ENCODE measurements at places on chromosomes 11 and 22. TPM values are rescaled to one million over a fixed set of nuclear protein-coding genes. Genes with fewer than 3 reads are reported as not detected.

The OR52N5 gene
- total RNA-seq: not detected

The NAALADL1 gene
- 1.9 TPM for total RNA-seq

The PDGFD gene
- total RNA-seq: 2.2 TPM

DNA sequence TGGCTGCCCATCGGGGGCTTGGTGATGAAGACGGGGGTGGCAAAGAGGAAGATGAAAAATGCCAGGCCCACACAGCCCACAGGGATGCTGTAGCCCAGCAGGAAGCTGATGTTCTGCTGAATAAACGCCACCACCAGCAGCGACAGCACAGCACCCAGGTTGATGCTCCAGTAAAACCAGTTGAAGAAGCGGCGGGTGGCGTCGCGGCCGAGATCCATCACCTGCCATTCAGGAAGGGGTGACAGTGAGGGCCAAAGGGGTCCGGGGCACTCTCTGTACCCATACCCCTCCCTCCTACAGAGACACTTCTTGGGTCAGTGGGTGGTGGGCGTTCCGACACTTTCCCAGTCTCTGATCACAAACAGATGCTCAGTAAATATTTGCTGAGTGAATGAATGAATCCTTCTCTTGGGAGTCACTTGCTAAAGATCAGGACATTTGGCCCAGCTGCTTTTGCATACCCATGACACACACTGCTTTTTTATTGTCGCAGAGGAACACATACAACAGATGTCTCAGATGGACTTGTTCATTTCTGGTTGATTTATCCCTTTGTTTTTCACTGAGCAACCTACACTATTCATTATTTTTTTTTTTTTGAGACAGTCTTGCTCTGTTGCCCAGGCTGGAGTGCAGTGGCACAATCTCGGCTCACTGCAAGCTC lies 5.2 kb downstream of the SLC15A3 start:
- DNase-seq: no peak

DNA sequence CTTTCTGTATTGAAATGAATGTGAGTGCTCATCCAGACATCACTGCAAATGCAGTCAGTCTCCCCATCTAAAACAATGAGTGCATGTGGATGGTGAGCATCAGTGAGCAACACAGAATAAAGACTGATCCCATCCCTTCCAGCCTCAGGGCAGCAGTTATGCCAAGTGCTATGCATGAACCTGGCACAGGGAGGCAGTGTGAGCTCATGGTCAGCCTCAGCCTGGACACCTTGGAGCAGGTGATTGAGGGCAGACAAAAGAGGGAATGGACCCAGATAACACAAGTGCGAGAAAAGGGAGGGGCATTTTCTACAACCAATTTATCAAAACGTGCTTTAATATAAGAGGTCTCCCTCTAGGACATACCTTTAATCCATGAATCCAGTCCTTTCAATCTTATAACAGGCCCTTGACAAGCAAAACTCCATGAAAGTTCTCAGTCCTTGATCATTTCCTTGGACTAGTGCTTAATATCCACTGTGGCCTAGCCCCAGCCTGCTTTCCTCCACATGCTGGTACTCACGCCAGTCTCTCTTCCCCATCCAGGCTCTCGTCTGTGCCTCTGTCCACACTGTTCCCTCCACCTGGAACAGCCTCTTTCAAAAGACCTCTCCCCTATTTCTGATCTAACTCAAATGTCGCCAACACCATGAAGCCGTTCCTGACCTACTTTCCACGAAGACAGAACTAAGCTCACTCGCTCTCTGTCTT lies 50.5 kb upstream of the LRRC55 start:
- DNase-seq: no peak

DNA sequence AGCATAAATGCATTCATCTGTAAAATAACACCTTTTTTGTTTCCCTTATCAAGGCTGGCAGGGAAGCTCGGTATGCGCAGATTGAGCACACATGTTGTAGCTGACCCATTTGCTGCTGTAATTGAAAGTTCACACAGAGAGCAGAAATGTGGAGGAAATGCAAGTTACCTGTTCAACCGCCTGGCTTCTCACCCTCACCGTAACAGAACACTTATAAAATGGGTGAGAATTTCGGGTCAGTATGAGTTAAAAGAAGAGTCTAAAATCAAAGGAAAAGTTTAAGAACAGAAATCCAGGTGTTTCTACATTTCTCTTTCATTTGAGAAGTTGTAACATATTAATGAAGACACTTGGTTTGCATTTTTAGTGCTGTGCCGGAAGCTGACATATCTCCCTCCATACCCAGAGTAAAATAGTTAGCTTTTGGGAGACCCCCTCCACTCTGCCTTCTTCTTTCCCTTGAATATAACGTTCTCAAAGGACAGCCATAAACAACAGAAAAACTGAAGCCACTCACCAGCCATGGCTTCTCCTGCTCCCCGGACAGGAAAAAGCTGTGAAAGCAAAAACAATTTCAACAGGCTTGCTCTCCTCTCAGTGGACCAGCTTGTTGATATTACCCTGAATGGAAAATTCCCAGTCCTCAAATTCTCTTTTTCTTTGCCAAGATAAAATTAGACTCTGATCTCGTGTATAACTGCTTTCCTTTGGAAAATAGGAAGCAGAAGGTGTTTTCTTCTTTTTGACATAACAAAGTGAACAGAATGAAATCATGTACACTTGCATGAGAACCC lies at the start of gene CASP12:
CASP12 (minus strand) TSS at position 570 of the 794 bp plus-strand sequence.
- DNase-seq: no peak

- DNase-seq: no peak
Measured at GRCh38 chr11:44692460-44692859, 34.3 kb upstream of the TSPAN18 start.

- DNase-seq: no peak
Measured at GRCh38 chr22:43624144-43624998, 187.7 kb downstream of the EFCAB6 start.

GRCh38 chr11:34926831-34927132 lies 10.4 kb downstream of the PDHX start:
- no peak for DNase-seq

DNA sequence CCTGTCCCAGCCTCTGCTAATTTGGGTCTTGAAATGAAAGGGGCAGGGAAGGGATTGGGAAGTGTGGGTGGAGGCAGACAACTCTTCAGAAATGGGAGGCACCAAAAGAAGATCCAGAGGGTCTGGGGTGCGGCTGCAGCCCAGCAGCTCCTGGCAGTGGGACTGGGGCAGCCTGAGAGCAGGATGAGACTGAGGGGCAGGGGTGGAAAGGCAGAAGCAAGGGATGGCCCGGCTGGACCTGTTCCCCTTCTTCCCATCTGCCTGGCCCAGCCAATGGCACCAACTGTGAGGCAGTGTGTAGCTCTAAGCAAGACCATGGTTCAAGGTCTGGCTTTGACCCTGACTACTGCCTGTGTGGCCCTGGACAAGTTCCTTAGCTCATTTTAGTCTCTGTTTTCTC lies 160.4 kb downstream of the ENTHD1 start:
- no peak for DNase-seq

DNA sequence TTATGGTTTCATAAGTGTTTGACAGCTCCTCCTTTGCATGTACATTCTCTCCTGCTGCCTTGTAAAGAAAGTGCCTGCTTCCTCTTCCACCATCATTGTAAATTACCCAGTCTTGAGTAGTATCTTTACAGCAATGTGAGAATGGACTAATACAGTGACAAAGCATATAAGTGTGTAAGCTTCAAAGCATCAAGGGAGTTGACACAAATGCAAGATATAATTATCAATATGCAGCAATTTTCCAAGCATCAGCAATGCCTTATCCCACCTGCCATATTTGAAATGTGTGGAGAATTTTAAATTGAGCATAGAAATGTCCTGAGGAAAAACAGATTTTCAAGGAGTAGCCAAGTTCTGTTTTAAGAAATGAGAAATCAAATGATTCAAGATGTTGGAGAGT lies 1.7 kb upstream of the OR5AL1 start:
- no peak for DNase-seq
